CD4-positive, alpha-beta T cell treated with Interleukin-21 for 1 hour (primary cell): ENCODE measurements at places on chromosomes 7 and 10.

GRCh38 chr7:115679976-115680375, 350.6 kb downstream of the TFEC start:
- DNase-seq: peak; percentile 17

DNA sequence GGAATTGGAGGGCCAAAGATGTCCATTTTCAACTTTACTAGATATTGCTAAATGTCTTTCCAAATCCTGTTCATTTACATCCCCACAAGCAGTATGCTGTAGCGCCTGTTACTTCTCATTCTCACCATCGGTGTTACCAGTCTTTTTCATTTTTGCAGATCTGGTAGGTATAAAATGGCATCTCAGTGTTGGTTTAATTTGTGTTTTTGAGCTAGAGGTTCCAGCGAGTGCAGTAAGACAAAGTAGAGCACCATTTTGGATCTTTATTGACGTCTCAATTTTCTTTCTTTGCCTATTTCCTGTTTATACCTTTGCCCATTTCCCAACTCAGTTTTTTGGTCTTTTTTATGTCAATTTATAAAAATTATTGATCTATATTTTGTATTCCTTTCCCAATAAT, 55.6 kb downstream of the NRF1 start:
- no peak for DNase-seq

- no peak for DNase-seq
Observed at GRCh38 chr10:92126100-92126650, 164.7 kb downstream of the CPEB3 start.

GRCh38 chr10:124686707-124687376, 57.3 kb downstream of the FAM53B start:
- no peak for DNase-seq

- no peak for DNase-seq
Observed at GRCh38 chr10:65949526-65949925, 976.3 kb upstream of the LRRTM3 start.

DNA sequence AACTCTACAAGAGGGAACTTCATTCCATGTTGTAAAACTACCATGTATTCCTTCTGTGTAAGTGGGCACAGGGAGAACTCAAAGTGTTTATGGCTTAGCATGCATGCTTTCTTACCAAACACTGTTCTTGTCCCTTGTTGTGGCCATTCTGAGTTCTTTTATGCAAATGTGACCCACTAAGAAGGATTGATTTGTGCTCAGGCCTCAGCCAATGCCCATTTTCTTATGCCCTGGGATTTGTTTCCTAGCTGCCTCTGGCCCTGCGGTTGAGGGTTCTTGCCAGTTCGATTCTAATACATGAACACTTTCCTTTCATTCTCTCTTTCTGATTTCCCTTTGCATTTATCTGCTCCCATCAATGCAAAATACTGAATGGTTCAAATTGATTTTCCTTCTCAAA, 316.7 kb downstream of the NRG3 start:
- no peak for DNase-seq

DNA sequence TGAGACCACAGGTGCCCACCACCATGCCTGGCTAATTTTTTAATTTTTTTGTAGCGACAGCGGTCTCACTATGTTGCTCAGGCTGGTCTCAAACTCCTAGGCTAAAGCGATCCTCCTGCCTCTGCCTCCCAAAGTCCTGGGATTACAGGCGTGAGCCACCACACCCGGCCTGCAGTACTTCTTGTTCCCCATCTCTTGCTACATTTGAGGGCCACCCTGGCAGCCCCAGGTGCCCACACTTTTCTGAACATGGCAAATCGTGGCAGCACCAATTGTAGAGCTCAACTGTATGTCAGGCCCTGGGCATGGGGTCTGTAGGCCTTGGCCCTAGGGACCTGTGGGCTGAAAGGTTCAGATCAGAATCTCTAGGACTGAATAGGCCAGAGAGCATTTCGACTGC, 25.1 kb upstream of the LIMK1 start:
- DNase-seq: no peak

GRCh38 chr7:157668884-157669767, 332.3 kb downstream of the DNAJB6 start:
- DNase-seq: no peak

GRCh38 chr10:52064084-52064845, 249.8 kb upstream of the DKK1 start:
- DNase-seq: no peak

- no peak for DNase-seq
Observed at GRCh38 chr10:124449170-124450011, 444 bp downstream of the NKX1-2 start.

DNA sequence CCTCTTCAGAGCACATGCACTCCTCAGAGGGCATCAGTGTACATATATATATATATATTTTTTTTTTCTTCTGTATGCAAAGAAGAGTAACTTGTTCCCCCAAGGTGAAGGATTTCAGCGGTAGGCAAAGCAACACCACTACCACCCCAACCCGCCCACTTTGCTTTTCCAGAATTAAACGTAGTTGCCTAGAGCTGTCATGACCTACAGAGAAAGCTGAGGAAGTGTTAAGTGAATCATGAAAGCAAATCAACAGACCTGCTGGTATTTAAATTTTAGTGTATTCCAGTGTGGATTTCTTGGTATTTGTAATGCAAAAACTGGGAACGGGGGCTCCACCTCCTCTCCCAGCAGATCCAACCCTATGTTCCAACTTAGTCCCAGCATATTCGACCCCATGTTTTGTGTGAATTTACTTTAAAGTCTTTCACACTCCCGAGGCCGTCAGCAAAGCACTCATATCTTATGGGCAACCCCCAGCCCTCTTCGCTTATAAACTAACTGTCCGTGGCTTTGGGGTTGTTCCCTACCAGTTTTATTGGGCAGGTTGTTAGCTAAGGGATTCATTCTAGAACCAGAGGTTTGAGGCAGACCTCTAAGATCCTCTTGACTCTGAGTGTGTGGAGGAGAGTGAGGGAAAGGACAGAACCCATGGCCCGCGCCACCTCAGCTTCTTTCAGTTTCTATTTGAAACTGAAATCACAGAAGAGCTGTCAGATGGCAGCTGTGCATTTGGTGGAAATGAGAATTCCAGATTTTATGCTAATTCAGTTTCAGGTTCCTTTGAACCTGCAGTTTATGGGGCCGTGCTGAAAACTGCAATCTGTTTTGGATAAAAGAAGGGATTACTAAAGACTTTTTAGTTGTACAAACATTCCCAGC, 450.2 kb upstream of the GALNT17 start:
- DNase-seq: no peak

DNA sequence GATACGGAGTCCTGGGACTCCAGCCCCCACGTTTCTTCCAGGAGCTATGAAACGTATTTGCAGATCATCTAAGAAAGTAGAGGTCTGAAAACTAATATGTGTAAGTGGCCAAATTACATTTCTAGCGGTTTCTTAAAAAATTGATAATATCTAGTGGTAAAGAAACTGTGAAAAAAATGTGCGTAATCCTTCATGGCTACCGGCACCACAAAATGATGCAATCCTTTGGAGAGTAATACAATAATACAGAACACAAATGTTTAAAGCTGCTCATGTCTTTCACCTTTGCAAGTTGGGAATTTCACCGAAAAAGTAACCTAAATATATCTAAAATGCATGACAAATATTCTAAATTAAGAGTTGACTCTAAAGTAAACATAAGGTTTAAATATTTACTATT, 742.1 kb downstream of the GRID1 start:
- DNase-seq: no peak

GRCh38 chr10:88388324-88388723, 194.8 kb downstream of the RNLS start:
- no peak for DNase-seq

GRCh38 chr7:107879400-107880035, 11.5 kb upstream of the DLD start:
- DNase-seq: peak; percentile 67

GRCh38 chr7:13449460-13449859, 540.0 kb downstream of the ETV1 start:
- DNase-seq: no peak

DNA sequence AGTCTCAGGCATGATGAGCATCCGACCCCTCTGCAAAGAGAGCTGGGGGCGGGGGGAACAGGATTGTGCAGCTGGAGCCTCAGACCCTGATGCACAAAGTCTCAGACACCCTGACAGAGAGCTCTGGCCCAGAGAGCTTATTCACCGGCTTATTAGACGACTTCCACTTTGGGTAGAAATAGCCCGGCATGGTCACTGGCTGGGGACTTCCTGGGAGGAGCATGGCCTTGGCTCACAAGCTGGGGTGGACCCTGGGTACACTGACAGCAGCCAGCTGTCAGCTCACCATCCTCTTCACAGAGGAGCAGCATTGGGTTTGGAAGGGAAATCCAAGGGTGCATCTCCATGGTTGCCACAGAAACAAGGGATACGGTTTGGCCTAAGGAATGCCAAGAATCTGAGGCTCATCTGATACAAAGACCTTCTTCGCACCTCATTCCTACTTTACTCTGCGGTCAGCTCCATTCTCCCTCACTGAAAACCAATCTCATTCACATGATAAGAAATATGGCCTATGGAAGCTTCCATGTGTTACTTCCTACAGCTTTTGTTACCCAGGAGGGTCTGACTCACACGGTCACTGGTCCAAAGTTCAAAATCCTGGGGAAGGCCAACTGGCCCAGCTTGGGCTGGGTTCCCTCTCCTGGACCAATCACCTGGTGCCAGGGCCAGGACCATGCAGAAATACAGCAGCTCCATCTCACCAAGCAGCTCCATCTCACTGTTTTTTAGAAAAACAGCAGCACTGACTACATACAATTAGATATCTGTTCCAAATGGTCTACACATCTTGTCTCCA, 25.1 kb downstream of the ZNF467 start:
- no peak for DNase-seq

- no peak for DNase-seq
Observed at GRCh38 chr10:241966-242643, 106.8 kb downstream of the ZMYND11 start.

- no peak for DNase-seq
Observed at GRCh38 chr10:129381741-129382140, 85.3 kb upstream of the MGMT start.

DNA sequence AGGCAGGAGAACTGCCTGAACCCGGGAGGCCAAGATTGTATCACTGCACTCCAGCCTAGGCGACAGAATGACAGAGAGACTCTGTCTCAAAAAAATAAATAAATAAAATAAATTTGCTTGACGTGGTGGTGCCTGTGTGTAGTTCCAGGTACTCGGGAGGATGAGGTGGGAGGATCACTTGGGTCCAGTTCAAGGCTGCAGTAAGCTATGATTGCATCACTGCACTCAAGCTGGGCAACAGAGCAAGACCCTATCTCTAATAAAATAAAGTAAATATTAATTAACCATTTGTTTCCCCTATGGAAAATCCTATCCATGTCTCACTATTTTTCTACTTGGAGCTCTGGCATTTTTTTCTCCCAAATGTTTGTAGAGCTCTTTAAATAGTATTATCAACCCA, 36.3 kb downstream of the LRRC20 start:
- no peak for DNase-seq

- no peak for DNase-seq
Observed at GRCh38 chr7:158999496-158999895, 143.1 kb downstream of the DYNC2I1 start.

DNA sequence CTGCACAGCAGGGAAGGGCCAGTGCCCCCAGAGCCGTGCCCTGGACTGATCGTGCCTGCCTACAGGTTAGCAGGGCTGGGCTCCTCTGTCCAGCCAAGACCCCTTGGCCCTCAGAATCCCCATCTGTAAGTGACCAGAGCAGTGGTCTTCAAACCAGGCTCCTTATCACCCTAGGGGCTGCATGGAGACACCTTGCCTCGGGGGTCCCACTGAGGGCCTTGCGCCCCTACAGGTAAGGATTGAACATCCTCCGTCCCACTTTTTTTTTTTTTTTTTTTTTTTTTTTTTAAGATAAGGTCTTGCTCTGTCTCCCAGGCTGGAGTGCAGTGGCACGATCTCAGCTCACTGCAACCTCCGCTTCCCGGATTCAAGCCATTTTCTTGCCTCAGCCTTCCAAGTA, 32.6 kb upstream of the RADIL start:
- no peak for DNase-seq

DNA sequence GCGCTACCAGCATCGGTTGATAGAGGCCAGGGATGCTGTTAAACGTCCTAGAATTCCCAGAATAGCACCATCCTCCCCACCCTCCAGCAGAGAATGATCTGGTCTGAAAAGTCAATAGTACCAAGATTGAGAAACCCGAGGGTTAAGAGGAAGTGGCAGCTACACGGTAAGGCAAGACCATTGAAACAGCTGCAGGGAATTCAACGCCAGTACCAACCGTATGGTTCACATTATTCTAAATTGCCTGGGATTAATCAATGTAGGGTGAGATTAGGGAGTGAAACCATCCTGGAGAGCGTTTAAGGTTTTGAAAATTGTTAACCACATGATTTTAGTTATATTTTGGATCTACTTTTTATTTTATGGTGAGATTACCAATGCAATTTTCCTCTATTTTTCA, 352.2 kb downstream of the PRPF18 start:
- no peak for DNase-seq

DNA sequence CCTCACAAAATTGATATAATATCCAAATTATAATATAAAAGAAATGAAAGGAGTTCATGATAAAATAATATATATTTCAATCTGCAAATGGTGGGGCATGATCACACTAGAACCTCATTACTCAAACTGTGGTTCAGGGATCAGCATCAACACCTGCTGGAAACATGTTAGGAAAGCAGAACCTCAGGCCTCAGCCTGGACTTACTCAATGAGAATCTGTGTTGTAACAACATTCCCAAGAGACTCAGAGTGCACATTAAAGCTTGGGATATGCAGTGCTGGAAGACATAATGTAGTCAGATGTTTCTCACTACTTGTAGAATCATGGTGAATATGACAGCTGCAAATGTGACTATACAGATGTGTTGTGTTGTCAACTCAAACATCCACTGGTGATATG, 81.7 kb upstream of the ITPRID1 start:
- DNase-seq: no peak

DNA sequence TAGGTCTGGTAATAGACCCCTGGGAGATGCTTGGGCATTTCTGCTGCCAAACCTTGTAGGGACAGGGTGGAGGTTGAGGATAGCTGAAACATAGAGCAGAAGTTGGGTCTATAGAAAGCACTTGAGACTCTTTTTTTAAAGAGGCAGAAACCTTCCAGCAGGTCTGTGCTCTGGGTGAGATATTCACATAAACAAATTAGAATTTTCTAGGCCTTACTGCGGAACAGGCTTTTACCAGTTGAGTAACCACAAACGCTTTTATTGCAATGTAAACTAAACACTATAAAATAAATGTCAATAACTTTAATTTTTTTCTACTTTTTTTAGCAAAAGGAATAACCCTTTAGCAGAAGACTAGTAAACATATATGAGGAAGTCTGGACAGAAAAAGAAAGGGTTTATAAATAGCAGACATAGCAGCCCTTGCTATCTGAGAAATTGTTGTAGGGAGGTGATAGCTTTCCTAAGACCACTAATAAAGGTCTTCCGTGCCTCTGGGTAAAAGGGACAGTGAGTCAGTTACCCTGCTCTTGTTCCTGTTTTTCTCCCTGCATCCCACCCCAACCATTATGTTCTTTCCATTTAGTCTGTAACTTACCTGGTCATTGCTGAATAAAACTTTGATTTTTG, 38.7 kb downstream of the CACNB2 start:
- DNase-seq: no peak

DNA sequence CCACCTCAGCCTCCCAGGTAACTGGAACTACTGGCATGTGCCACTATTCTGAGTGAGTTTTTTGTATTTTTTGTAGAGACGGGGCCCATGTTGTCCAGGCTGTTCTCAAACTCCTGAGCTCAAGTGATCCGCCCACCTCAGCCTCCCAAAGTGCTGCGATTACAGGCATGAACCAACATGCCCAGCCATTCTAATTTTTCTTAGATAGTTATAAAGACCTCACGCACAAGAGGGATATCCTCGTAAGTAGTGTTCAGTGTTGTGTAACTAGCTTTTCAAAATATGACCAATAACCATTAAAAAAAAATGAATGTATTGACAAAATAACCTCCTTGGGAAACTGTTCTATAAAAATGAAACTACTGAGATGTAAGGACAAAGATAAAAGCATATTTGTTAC, 90.5 kb upstream of the FERD3L start:
- DNase-seq: no peak
